ENCODE measurements at places on chromosomes 7 and 10. TPM values are rescaled to one million over a fixed set of nuclear protein-coding genes. Genes with fewer than 3 reads are reported as not detected.

The OPTN gene
- total RNA-seq = 17.7 TPM

The ATG9B gene
- total RNA-seq = 2.3 TPM

The GPNMB gene
- total RNA-seq = 0.52 TPM

The SEMA3E gene
- total RNA-seq = 1.9 TPM

The SPDYE2 gene
- total RNA-seq = not detected

The ACHE gene
- total RNA-seq = 4.8 TPM

The GSDME gene
- 7.6 TPM for total RNA-seq

The ITGB8 gene
- 3.6 TPM for total RNA-seq

The ATP5MK gene
- 339 TPM for total RNA-seq

The EVX1 gene
- total RNA-seq = not detected

The SFXN4 gene
- 24.1 TPM for total RNA-seq

The CCL24 gene
- not detected for total RNA-seq

The TMEM26 gene
- 1.9 TPM for total RNA-seq

The NUTM2A gene
- 0.41 TPM for total RNA-seq

The COL13A1 gene
- total RNA-seq = 4.5 TPM

The C10orf90 gene
- not detected for total RNA-seq

The SGCE gene
- 25.0 TPM for total RNA-seq
